ENCODE measurements at places on chromosomes 1 and 21.

DNA sequence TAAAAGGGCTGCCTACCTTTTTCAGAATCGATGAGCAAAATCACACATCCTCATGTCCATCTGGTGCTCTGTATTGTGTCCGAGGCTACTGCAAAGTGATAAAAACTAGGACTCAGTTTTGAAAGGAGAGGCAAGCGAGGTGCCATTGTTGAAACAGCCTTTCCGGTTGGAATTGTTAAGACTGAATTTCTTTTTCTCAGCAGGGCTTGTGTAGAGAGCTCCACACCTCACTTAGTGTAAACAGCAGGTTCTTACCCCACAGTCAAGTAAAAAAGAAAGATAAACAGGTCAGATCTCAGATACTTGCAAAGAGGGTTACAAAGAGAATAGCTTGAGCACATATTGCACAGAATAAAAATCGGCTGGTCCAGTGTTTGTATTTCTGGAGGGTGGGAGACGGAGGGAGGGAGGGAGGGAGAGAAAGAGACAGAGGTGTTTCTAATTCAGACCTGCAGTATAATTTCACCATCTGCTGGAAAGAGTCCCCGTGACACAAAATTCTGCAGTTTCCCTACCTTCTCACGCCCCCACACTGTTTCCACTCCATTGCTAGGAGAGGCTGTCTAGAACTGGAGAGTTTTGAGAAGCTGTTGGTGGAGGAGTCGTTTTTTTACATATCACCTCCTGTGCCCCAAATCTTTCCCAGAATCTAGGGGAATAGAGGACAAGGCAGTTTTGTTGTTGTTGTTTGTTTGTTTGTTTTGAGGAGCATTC, 82.5 kb downstream of the EDEM3 start:
- no peak for DNase-seq

- DNase-seq, result no peak
Measured at GRCh38 chr1:90046635-90047034, 51.7 kb downstream of the ZNF326 start.

DNA sequence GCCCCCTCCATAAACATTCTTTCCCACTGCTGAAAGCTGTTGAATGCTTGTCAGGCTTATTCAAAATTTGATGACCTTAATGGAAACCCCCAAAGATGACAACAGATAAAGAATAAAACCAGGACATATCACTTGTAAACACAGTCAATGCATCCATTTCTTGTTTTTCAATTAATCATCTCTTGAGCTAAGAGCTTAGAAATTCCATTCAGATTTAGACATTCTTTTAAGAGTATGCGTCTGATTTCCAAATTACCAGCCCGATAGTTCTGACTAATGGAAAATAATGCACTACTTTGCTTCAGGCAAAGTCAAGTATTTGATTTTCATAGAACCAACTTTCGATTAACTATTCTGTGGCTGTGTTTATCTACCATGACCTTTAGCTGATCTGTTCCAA, 100.6 kb upstream of the RUNX1 start:
- DNase-seq, result no peak

DNA sequence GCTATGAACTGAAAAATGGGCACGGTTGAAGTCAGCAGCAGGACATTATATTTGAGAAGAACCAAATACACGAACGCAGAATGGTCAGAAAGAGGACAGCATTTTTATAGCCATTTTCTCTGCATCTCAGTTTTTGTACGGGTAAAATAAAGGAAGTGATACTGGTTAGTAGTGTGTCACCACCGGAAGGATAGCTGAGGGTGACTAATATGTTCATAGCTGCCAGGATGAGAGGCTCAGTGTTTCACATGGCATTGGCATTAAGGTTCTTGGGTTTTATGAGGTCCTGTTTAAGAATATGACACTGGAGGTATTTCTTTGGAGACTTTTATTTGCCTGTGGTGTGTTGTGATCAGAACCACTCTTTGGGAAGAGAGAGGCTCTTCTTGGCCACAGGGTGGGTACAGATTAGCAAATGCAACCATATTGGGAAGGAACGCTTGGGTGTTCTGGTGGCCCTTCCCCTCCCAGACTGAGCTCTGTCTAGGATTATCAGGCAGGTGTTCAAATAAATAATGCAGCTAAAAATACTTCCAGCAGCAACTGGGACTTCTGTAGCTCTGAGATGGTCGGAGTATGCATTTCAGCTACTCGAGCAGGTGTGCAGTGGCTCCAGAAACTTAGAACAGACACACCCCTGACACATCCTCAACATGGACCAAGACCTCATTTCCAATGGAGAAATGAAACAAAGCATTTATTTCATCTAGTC, 158.2 kb downstream of the PBX1 start:
- no peak for DNase-seq

DNA sequence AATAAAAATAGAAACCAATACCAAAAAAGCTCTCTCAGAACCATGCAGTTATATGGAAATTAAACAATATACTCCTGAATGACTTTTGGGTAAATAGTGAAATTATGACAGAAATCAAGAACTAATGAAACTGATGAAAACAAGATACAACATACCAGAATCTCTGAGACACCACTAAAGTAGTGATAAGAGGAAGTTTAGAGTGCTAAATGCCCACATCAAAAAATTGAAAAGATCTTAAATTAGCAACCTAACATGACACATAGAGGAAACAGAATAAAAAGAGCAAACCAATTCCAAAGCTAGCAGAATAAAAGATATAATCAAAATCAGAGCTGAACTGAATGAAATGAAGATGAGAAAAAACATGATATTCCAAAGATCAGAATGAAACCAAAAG, 430.9 kb downstream of the LTN1 start:
- DNase-seq, result no peak

DNA sequence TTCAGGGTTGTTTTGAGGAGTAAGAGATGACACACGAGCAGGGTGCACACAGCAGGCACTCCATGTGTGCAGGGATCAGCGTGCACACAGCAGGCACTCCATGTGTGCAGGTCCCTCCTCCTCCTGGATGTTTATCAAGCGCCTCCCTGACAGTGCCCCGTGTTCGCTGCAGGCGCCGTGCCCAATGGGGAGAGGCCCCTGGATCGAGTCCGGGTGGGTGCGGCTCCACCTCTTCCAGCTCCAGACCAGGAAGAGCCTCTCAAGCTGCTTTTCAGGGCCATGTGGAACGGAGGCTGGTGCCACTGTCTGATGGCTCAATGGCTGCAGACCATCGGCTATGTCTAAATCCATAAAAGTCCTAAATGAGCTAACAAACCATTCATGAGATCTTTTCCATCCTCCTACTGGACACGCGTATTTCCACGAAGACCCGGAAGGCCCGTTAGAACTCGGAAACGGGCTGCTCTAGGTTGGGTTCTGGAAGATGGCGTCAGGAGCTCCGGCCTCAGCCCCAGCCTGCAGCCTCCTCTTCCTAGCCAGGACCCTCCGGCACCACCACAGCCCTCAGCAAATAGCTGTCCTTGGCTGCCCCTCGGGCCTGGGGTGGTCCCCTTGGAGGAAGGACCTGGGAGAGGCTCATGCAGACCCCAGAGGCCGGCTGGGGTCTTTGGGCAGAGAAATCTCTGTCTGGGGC, 36.0 kb downstream of the RRP1 start:
- DNase-seq, result no peak

DNA sequence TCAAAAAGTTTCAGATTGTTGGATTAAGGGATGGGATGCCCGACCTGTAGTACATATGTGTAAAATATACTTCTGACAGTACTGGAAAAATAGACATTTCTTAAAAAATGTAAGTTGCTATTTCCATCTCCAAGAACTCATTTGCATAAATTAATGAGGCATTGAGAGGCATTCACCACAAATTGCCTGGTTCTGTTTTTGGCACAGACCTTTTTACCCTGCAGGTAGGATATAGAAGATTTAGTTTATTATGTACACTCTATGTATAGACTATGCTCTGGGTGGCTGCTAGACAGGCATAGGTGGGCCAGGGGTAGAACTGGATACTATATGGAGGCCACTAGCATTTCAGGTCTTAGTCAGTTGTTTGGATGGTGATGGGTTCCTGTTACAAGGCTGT, 8.0 kb downstream of the CCDC17 start:
- DNase-seq, result no peak

- DNase-seq, result no peak
Measured at GRCh38 chr1:62286786-62287224, 32.4 kb downstream of the KANK4 start.

DNA sequence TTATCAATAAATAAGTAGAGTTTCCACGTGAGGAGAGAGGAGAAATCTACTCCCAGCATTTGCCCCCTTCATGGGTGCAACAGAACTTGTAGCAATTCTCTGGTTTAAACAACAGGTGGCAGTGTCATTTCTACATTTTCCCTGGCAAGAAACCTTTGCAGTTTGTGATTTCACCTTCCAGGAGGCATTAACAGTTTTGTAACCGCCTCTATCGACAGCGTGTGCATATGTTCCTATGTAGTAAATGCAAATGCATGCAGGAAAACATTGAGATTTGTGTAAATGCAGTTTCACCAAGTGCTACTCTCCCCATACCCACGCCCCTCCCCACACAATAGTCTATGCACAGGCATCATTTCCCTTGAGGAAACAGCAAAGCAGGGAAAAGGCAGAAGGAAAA, 494.7 kb downstream of the SMYD3 start:
- no peak for DNase-seq

Data from GM12892 (cell line).